ENCODE measurements at places on chromosomes 13 and 19. TPM values are rescaled to one million over a fixed set of nuclear protein-coding genes. Genes with fewer than 3 reads are reported as not detected.

DNA sequence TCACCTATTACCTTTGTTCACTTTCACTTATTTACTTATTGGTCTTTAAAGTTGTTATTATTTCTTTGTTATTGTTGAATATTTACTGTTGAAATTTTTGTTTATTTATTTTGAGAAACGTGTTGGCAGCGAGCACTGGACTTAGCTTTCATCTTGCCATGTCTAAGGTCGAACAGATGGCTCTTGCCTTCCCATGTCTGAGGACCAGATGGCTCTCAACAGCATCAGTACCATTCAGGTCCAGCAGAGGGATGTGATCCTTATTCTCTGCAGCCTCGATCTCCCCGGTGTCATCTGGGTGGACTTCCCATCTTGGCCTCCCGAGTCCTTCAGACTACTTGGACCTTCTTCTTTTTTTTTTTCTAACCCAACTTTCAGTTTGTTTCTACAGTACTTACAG, 1437.6 kb downstream of the UQCRFS1 start:
- DNase-seq: no peak
- H3K4me3 ChIP-seq: no peak overlapping the region
- no peaks in the 10 kb centered on the region for H3K27me3 ChIP-seq
- no peaks in the 10 kb centered on the region for H3K4me1 ChIP-seq

DNA sequence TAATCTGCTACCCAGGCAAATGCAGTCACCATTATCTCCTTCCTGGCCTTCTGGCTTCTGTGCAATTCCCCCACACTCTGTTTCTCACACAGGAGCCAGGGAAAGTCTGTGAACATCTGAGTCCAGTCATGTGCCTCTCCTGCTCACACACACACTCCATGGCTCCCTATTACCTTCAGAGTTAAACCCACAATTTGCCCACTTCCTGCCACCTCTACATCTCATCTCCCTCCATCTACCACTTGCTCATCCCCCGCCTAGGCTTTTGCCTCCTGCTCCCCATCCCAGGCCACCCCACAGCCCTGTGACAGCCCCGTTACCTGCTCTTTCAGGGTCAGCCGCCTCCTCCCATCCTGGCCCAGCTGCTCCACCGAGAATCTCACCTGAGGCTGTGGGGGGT, 13.5 kb downstream of the IL12RB1 start:
- no peak overlapping the region for H3K27ac ChIP-seq
- no peaks in the 10 kb centered on the region for H3K4me1 ChIP-seq
- peaks cover 3% of the 10 kb centered on the region for H3K27me3 ChIP-seq
- no peak overlapping the region for H3K4me3 ChIP-seq

DAND5 gene
- total RNA-seq: not detected

METTL21C gene
- not detected for total RNA-seq

ATP4A gene
- not detected for total RNA-seq

SRRM5 gene
- 0.51 TPM for total RNA-seq

KL gene
- 0.12 TPM for total RNA-seq

- H3K27me3 ChIP-seq: peaks cover 15% of the 10 kb centered on the region
- DNase-seq: no peak
- H3K4me1 ChIP-seq: no peaks in the 10 kb centered on the region
- no peaks in the 10 kb centered on the region for H3K36me3 ChIP-seq
- no peak overlapping the region for H3K27ac ChIP-seq
Observed at GRCh38 chr19:16003391-16003790, 54.6 kb downstream of the OR10H4 start.

GRCh38 chr13:51747438-51748434, 56.2 kb downstream of the DHRS12 start:
- peaks cover 28% of the 10 kb centered on the region for H3K36me3 ChIP-seq
- H3K27me3 ChIP-seq: no peaks in the 10 kb centered on the region
- no peak for DNase-seq
- no peaks in the 10 kb centered on the region for H3K4me1 ChIP-seq
- no peak overlapping the region for H3K27ac ChIP-seq

DNA sequence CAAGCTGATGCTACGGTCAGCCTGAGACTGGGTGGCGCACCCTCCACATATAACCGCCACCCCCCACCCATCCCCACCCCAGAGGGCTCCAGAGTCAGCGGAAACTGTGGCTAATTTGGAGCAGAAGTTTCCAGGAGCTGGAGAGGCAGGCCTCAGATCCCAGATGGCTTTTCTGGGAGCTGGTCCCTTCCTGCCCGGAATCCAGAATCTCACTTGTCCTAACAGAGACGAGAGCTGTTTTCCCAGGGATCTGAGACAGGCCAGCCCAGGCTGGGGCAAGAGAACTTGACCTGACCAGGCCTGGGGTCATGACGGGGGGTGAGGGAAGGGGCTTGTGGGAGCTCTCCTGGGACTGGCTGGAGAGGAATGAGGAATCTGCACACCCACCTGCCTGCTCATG, 6.5 kb downstream of the EPHX3 start:
- no peak overlapping the region for H3K27ac ChIP-seq
- H3K36me3 ChIP-seq: no peaks in the 10 kb centered on the region
- H3K4me1 ChIP-seq: peaks cover 25% of the 10 kb centered on the region
- no peak overlapping the region for H3K4me3 ChIP-seq
- DNase-seq: no peak

FXYD7 gene
- 1.1 TPM for total RNA-seq

STOML3 gene
- not detected for total RNA-seq

ANKRD27 gene
- 24.5 TPM for total RNA-seq

DNA sequence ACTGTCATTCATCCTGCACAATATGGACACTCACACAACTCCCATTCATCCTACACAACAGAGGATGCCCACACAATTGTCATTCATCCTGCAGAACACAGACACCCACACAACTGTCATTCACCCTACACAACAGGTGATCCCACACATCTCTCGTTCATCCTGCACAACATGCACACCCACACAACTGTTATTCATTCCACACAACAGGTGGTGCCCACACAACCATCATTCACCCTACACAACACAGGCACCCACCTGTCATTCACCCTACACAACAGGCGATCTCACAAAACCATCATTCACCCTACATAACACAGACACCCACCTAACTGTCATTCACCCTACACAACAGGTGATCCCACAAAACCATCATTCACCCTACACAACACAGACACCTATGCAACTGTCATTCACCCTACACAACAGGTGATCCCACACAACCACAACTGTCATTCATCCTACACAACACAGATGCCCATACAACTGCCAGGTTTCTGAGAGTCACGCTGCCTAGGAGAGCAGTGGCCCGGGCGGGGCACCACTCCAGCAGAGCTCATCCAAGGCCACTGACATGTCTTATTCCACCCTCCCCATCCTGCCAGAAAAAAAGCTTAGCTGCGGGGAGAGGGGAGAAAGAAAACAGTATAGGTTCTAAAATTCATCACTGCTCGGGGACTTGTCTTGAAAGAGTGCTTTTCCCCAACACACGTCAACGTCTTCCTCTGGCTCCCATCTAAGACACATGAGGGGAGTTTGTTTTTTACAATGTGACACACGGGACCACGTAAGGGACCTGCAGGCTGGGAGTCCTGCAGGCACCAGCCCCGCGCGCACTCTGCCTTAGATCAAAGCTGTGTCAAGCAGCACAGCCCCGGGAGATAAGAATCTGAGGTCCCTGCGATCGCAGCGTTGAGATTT, 44.0 kb downstream of the KLF2 start:
- DNase-seq: no peak
- H3K27me3 ChIP-seq: no peaks in the 10 kb centered on the region
- no peak overlapping the region for H3K4me3 ChIP-seq
- H3K4me1 ChIP-seq: peaks cover 8% of the 10 kb centered on the region
- peaks cover 3% of the 10 kb centered on the region for H3K36me3 ChIP-seq

ABCA7 gene
- 12.8 TPM for total RNA-seq

DNA sequence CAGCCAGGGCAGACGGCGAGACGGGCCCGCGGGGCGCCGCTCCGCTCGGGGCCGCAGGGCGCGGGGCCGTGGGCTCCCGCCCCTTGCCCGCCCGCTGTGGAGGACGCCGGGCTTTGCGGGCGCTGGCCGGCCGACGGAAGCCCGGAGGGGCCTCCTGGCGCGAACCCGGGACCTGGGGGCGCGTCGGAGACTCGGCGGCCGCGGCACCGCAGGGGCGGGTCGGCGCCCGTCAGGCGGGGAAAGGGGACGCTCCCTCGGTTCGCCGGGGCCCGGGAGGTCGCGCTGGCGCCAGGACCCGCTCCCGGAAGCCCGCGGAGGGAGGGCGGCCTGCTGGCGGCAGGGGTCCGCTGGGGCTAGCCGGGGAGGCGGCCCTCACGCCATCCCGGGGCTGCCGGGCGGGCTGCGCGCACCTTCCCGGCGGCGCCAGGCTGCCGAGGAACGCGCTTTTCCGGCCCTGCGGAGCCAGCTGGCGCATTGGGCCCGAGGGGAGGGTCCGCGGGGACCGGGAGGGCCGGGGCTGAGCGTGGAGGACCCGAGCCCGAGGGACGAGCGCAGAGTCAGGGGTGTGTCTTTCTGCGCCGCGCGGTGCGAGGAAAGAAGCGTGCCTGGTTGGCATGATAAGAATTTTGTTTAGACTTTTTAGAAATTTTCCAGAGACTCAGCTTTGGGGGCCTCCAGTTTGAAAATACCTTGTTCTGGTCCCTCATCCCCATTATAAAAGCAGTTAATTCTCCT, 511 bp downstream of the GARRE1 start:
- no peaks in the 10 kb centered on the region for H3K36me3 ChIP-seq
- peak overlapping the region; percentile 85 for H3K4me3 ChIP-seq
- peaks cover 16% of the 10 kb centered on the region for H3K4me1 ChIP-seq
- DNase-seq: peak; percentile 39

DNA sequence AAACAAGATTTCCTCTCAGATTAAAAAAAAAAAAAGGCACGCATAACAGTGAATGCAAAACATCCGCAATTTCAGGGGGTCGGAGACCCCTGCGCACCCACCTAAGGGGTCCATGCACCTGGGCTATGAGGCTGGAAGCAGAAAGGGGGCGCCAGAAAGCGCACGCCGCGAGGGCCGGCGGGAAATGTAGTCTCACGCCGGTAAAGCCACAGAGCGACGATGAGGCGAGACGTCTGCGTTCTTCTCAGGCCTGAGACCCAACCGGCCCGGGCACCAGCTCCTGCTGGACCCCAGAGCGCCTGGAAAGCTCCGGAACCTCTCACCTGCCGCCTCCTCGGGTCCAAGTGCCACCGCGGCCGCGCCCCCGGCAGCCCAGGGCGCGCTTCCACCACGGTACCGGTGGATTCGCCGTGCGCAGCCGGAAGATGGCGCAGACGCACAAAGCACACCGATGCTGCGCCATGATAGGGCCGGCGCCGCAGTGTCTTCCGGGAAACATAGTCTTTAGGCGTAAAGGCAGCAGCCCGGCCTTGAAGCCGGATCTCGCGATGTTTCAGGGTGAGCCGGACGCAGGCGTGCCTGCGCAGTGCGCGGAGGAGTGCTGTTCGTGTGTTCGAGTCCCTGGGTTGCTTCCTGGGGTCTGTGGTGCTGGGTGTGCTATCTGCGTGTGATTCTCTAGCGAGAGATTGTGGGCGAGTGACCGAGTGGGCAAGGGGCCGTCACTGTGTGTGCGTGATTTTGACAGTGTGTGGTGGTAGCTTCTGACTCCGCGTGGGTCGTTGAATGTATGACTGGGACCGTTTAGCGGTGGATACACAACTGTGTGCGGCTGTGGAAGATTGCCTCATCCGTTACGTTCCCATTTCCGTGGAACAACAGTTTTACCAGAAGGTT, at the start of gene ZNF582:
TSS of gene ZNF582 (minus strand) at position 416 of the 894 bp plus-strand sequence. CDS start 1,782 bp downstream, outside the sequence.
- H3K4me1 ChIP-seq: peaks cover 5% of the 10 kb centered on the region
- DNase-seq: peak; percentile 76
- H3K36me3 ChIP-seq: peaks cover 61% of the 10 kb centered on the region

GRCh38 chr13:22332416-22332815, 661.5 kb downstream of the FGF9 start:
- no peaks in the 10 kb centered on the region for H3K36me3 ChIP-seq
- H3K4me1 ChIP-seq: no peaks in the 10 kb centered on the region
- H3K27me3 ChIP-seq: no peaks in the 10 kb centered on the region
- DNase-seq: no peak
- no peak overlapping the region for H3K27ac ChIP-seq
- H3K4me3 ChIP-seq: no peak overlapping the region

ZNF837 gene
- total RNA-seq: 5.0 TPM

ZNF841 gene
- total RNA-seq: 14.3 TPM

MIA gene
- total RNA-seq: 9.9 TPM

NKPD1 gene
- 0.39 TPM for total RNA-seq

AZU1 gene
- 0.68 TPM for total RNA-seq

DNA sequence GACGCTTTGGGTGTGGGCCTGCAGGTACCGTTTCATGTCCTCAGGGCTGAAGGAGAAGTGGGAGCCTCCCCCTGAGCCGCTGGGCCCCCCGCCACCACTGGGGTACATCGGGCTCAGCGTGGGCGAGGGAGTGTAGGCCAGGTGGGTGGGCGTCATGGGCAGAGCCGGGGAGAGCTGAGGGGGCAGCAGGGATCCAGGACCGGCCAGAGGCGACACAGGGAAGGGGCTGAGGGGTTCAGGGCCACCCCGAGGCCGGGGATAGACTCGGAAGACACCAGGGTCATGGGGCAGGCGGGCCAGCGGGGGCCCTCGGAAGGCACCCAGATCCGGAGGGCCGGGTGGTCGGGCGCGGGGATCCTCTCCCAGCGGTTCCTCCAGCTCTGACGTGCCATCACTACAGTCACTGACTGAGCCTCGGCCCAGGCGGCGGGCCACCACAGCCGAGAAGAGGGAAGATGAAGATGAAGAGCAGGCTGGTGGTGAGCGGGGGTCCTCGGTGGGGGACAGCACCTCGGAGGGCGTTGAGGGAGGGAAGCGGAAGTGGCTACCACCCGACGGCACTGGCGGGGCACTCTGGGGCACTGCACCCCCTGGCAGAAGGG, 5.7 kb downstream of the ERF start:
- H3K36me3 ChIP-seq: peaks cover 2% of the 10 kb centered on the region
- H3K4me3 ChIP-seq: no peak overlapping the region
- no peak for DNase-seq
- peaks cover 46% of the 10 kb centered on the region for H3K4me1 ChIP-seq
- peaks cover 15% of the 10 kb centered on the region for H3K27me3 ChIP-seq

LTBP4 gene
- 125 TPM for total RNA-seq

DNA sequence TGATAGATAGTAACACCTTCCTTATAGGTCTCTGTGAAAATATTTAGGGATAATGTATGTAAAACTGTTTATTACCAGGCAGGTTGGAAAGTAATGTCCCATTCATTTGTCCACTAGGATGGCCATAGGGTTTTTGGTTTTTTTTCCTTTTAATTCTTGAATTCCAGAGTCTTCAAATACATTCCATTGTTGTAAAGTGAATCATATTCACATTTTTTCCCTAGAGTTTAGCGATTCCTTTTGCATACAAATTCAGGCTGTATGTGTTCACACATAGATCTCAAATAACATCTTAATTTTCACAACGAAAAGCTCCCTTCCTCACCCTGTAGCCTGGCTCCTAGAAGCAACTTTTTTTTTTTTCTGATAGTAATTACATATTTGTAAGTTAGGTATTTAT, 1.8 kb upstream of the ZNF557 start:
- peaks cover 12% of the 10 kb centered on the region for H3K4me1 ChIP-seq
- peaks cover 14% of the 10 kb centered on the region for H3K27me3 ChIP-seq

MAG gene
- total RNA-seq: not detected

KANK3 gene
- total RNA-seq: 0.66 TPM

WDR88 gene
- total RNA-seq: not detected

GRCh38 chr19:632579-633067, 714 bp downstream of the POLRMT start:
- H3K36me3 ChIP-seq: peaks cover 3% of the 10 kb centered on the region
- peak; percentile 52 for DNase-seq
- peak overlapping the region; percentile 98 for H3K27ac ChIP-seq
- peaks cover 4% of the 10 kb centered on the region for H3K27me3 ChIP-seq
- peak overlapping the region; percentile 97 for H3K4me3 ChIP-seq

RAD23A gene
- total RNA-seq: 82.8 TPM

ZNF814 gene
- total RNA-seq: 44.3 TPM

GRCh38 chr19:5838353-5839064, 993 bp downstream of the FUT6 start:
- no peak overlapping the region for H3K4me3 ChIP-seq
- H3K27me3 ChIP-seq: peaks cover 10% of the 10 kb centered on the region
- H3K4me1 ChIP-seq: no peaks in the 10 kb centered on the region
- H3K27ac ChIP-seq: no peak overlapping the region
- H3K36me3 ChIP-seq: no peaks in the 10 kb centered on the region

KLK6 gene
- 2.5 TPM for total RNA-seq

Data from neural crest cell (in vitro differentiated cells).